HL-60 (cell line): ENCODE measurements at places on chromosomes 3 and 15.

DNA sequence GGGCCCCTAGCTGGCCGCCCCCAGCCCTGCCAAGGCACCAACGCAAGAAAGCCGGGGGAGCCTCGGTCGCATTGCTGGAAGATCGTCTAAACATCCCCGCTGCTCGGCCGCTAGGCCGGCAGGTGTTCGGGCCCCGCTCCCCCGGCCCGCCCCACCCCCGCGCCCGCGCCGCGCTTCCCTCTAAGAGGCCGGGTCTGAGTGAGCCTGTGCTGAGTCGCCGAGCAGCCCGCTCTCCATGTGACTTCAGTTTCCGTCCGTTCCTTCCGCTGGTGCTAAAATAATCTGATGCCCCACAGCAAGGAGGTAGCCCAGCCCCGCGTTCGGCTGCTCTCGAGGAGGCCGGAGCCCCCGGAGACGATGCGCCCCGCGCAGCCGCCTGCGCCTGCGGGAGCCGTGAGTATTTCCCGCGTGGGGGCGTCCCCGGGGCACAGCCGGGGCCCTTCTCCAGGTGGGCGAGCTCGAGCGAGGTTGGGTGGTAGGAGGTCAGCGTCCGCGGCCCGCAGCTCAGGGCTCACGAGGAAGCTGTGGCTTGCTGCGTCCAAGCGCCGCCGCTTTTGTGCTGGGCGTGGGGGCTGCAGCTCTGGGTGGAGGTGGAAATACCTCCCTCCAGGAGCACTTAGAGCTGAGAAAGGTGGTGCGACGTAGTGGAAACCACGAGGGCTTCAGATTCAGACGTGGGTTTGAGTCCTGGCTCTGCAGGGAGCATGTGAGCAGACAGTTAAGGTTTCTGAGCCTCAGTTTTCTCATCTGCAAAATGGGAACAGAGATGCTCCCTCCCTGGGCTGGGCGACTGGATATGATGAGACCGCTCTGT lies at the start of gene NRROS:
NRROS (plus strand) TSS at position 212 of the 814 bp plus-strand sequence. CDS start 14,846 bp downstream, outside the sequence.
- peak; percentile 90 for DNase-seq

GRCh38 chr3:13872451-13872850 lies 7.4 kb downstream of the WNT7A start:
- no peak for DNase-seq

GRCh38 chr3:176430244-176431037 lies 766.8 kb downstream of the TBL1XR1 start:
- DNase-seq: no peak

- DNase-seq: no peak
These were observed 12.0 kb upstream of the HMCES start for GRCh38 chr3:129266651-129267050.

DNA sequence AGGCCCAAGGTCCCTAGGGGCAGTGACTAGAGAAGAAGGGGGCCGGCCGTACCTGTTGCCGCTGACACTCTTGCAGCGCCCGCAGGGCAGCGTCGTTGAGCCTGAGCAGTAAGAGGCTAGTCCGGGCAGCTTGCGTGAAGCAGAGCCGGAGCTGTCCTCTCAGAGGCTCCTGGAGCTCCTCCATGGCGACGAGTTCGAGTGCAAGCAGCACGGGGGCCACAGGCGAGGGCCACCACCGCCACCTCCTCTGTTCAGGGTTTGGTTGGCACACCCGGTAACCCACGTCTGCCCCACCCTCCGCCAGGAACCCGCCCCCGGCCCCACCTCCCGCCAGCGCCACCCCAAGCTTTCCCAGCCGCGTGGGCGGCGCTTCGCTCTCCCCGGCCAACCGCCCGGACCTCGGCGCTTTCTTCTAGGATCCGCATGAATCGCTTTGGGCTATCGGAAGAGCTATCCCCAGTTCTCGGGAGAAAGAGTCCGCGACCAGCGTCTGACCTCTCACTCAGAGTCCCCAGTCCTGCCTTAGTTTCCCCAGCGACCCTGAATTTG lies at the start of gene ELL3:
ELL3 (minus strand) TSS at position 249 of the 549 bp plus-strand sequence; CDS start at position 184, 65 bp downstream.
- DNase-seq: peak; percentile 80

DNA sequence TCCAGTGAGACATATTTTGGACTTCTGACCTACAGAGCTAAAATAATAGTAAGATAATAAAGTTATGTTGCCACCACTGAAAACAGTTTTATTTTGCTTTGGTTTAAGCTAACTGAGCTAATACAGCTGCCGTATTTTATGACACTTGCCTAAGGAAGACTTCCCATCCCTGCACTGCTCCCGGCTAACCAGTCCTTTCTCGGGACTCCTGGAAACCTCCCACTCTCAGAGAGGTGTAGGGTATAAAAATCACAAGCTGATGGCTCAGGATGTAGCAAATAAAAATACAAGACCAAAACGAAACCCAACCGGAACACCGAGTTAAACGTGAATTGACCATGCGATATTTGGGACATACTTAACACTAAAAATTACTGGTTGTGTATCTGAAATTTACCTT lies 448 bp upstream of the KBTBD12 start:
- DNase-seq: no peak

- DNase-seq: peak; percentile 41
These were observed 239.9 kb downstream of the CPNE4 start for GRCh38 chr3:131794766-131795388.

GRCh38 chr3:119437691-119438258 lies 25.6 kb downstream of the TMEM39A start:
- DNase-seq: no peak

DNA sequence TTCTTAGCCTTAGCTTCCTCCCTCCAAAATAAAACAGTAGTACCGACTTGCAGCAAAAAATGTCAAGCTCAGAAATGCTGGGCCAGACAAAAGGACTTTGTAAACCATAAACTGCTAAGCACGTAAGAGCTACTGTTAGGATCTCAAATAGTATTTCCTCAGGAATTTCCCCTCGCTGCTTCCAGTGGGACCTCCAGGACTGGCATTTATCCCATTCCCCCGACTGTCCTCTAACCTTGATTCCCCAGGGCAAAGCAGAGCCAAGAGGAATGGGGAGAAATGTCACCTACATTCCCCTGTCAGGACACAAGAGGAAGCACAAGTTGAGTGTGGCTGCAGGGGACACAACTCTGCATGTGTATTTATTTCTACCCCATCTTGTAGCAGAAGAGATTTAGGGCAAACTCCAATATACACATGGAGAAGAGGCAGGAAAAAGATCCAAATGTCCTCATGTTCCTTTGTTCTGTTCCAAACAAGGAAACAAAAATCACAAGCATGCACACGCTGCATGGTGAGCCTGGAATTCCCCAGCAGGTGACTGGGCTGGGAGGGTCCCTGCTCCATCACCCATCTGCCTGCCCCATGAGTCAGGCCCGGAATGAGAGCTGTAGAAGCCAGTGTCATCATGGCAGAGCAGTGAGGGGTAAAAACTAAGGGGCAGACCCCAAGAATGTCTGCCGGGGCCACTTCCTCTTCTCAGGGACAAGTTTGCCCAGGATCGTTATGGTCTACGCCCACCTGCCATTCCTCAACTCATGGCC lies 4.2 kb downstream of the STOML1 start:
- no peak for DNase-seq

DNA sequence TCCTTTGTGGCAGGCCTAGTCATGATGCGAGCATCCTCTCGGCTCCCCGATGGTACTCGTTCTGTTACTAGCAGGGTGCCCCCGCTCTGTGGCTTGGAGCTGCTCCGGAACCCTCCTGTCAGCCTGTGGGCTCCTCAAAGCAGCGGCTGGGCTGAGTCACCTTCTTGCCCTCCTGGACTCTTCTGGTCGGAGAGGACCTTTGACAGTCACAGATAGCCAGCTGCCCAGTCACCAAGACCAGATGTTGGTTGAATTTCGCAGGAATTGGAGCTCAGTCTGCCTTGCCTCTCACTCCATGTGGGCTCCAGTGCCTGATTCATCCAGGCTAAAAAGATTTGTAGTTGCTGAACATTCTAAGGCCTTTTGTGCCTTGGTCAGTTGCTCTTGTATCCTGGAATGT lies 94.5 kb downstream of the CHCHD6 start:
- DNase-seq: no peak

GRCh38 chr15:68693071-68693470 lies 114.3 kb downstream of the CORO2B start:
- no peak for DNase-seq

DNA sequence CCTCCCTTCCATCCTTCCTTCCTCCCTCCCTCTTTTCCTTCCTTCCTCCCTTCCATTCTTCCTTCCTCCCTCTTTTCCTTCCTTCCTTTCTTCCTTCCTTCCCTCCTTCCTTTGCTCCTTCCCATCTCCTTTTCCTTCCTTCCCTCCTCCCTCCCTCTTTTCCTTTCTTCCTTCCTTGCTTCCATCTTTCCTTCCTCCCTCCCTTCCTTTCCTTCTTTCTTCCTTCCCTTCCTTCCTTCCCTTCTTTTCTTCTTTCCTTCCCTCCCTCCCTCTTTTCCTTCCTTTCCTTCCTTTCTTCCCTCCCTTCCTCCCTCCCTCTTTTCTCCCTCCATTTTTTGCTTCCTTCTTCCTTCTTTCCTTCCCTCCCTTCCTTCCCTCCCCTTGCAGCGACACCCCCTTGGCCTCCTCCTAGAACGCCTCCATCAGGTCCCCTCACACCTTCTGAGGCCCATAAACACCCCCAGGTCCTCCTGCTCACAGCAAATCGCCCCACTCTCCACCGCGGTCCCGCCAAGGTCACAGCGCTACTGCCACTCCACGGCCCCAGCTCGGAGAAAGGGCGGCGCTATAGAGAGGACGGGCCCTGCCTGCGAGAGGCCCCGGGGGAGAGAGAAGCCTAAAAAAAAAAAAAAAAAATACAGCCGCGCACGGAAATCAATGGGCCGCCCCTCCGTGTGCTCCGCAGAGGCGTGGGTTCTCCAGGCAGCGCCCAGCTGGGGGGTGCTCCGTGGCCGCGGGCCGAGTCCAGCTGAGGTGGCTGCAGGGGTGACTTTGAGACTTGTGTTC lies 328.2 kb downstream of the OCA2 start:
- DNase-seq: no peak

- no peak for DNase-seq
These were observed 386.0 kb upstream of the RARB start for GRCh38 chr3:25041871-25042584.

GRCh38 chr15:96606617-96607016 lies 276.1 kb downstream of the NR2F2 start:
- no peak for DNase-seq

DNA sequence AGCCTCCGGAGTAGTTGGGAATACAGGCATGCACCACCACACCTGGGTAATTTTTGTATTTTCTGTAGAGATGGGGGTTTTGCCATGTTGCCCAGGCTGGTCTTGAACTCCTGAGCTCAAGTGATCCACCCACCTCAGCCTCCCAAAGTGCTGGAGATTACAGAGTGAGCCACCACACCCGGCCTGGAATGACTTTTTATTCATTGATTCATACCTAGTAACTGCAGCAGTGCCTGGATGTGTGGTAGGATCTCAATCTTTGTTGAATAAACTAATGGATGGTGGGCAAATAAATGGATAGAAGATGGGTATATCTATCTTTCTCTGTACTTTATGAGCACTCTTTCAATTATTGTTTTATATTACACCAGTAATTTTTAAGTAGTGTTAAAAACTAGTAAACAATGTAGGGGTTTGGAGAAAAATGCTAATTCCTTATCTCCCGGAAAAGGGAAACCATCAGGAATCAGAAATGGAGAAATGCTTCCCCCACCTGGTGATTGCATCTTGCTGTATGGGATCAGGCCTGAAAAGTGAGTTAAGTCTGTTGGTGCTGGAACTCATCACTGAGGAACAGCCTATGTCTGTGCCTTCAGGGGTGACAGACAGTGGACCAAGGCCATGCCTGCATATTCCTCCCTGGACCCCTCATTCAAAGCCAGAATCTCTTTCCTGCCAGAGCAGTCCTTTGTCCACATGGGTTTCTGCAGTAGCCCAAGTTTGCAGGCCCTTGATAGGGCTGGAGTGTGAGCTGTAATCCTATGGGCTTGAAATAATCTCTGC lies 161.0 kb upstream of the CTDSPL start:
- DNase-seq: no peak

- no peak for DNase-seq
These were observed 800.6 kb upstream of the CFAP20DC start for GRCh38 chr3:59850417-59850816.

DNA sequence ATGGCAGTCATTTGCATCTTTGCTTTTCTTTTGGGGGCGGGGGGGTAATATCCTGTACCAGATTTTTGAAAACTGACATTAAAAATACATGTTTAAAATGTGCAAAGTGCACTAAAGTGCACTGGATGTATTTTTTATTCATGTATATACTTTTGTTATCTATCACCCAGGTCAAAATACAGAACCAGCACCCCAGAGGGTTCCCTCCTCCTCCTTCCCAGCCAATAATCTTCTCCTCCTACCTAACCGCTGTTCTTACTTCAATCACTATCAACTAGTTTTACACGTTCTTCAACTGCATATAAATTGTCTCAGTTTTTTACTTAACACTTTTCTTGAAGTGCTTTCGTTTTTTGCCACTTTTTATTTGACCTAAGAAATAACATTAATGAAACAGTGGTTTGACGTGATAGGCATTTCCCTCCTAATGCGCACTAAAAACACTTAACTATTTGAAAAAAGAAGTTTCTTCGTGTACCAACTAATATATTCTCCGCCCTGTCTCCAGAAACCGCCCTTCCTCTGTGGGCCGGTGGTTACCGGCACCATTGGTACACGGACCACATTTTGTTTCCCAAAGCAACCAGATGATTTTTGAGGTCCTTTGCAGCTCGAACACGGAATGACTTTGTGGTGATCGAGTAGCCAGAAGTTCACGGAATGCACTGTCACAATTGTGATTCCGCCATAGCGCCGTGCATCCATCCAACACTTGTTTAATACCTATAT lies 836 bp upstream of the AKAP13 start:
- DNase-seq: peak; percentile 12
